ENCODE measurements at places on chromosomes 7 and 10.
A peak's percentile ranks its signal among the peaks of the same experiment; 100 is the strongest.

GRCh38 chr10:20912969-20913368, 15.9 kb upstream of the NEBL start:
- DNase-seq = no peak

DNA sequence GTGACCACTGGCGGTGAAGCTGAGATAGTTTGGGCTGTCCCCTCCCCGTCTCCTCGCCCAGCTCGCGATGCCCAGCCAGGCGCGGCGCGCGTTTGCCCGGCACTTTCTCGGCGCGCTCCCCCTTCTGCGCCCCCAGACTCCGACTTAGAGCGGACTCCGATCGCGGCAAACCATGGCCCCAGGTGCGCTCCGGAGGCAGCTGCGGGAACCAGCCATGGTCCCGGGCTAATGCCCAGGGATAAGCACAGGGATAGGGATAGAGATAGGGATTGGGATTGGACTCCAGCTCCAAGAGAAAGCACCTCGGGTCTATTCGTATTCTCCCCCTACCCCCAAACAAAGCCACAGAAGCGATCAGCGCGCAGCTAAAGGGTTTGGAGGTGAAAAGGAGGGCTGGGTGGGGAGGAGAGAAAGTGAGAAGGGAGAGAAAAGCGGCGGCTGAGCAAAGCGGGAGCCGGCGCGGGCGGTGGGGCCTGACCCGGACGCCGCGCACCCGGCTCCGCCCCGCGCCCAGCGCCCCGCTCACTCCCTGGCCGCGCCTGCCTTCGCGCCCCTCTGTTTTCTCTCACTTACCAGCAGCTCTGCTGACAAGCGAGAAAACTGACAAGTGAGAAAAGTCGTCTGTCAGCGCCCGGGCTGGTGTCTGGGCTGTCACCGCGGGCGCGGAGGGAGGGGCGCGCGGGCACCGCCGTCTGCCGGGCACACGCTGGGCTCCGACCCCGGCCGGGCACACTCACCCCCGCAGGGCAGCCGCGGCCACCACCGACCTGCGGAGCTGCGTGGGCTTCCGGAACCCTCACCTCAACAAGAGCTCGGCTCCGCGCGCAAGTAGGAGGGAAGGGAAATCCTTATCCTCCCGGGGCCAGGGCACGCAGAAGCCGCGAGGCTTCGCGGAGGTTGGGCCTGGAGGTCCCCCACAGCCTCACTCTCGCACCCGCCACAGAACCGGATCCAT, at the start of gene PDE1C:
TSS of gene PDE1C (minus strand) at position 2 of the 955 bp plus-strand sequence.
- DNase-seq = peak; percentile 11

GRCh38 chr10:132738454-132739224, 47.3 kb downstream of the NKX6-2 start:
- DNase-seq = no peak

DNA sequence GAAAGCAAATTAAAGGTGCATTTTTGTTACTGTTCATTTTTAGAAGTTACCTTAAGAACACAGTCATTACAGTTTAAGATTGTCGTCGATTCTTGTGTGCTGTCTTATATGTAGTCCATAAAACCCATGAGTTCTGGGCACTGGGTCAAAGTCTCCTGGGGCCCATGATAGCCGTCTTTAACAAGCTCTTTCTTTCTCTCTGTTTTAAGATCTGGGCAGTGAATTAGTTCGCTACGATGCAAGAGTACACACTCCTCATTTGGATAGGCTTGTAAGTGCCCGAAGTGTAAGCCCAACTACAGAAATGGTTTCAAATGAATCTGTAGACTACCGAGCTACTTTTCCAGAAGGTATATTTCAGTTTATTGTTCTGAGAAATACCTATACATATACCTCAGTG, 90.7 kb upstream of the CAPZA2 start:
- no peak for DNase-seq

DNA sequence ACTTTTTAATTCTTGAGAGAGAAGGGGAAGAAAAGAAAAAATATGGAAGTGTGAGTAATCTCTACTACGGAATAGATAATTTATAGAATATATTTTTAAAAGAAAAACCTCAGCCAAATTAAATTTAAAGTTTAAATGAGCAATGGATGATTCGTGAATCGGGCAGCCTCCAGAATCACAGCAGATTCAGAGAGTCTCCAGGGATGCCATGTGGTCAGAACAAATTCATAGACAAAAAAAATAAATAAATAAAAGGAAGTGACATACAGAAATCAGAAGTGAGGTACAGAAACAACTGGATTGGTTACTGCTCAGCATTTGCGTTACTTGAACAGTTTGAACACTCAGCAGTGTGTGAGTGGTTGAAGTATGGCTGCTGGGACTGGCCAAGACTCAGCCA, 53.0 kb downstream of the PHYHIPL start:
- no peak for DNase-seq

DNA sequence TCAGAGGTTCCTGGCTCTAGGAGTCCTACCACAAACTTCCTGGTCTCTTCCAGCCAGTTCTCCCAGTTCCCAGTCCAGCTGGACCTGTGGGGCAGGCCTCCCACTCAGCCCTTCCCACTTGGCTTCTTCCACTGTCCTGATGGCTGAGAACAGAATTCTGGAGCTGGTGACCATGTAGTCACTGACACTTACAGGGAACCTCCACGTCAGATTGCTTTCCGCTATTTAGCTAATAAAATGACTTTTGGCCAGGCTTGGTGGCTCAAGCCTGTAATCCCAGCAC, 63.5 kb upstream of the ZRANB1 start:
- no peak for DNase-seq

- no peak for DNase-seq
Observed at GRCh38 chr7:141461924-141462323, 89.3 kb upstream of the AGK start.

GRCh38 chr10:12364559-12364958, 15.2 kb downstream of the CAMK1D start:
- DNase-seq = no peak

DNA sequence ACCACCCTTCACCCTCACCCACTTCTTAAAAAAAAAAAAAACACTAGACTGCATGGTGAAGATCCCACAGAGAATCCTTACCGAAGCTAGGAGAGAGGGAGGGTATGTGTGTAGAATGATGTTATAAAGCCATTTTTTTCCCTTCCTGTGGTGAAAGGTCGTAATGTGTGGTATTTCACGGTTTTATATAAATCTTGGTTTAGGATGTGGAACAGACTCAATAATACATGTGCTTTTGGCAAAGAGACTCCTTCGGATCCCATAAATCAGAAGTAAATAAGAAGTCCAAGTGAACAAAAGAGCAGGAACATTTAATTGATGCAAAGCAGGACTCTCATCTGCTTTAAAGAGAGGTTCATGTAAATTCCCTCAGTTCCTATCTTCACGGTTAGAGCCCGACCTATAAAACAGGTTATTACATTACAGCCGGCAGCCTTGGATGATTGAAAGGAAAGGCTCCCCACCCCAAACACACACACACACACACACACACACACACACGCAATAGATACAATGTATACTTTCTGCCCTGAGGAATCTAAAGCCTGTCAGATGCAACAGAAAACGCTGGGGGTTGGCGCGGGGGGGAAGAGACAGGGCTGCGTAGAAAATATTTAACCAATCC, 8.8 kb downstream of the DLX5 start:
- DNase-seq = no peak

DNA sequence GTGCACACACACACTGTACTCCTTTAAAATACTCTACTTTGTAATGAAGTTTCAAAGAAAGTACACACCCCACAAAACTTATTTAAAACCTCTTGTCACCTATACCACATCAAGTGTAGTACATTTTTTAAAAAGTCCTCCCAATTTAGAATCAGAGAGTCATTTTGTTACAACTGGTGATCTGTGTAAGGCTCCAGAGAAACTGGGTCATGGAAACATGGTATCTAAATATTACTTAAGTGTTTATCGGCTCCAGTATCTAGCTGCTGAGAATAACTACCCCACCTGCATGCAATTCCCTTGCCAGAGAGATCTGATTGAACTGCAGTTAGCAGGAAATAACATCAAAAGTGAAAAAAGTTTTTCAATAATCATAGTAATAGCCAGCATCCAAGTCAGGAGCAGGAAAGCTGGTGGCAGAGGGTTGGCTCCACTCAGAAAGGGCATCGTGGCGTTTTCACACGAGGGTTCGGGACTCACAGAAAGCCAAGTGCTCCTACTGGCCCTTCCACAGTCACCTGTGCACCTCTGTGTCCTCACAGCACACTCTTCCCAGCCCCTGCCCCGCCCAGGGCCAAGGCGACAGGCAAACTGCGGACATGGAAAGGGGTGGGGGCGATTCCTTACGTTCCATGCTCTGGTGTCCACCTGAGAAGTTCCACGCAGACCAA, 6.5 kb downstream of the RGS10 start:
- no peak for DNase-seq

- no peak for DNase-seq
Observed at GRCh38 chr10:7046615-7047014, 364.2 kb downstream of the SFMBT2 start.

DNA sequence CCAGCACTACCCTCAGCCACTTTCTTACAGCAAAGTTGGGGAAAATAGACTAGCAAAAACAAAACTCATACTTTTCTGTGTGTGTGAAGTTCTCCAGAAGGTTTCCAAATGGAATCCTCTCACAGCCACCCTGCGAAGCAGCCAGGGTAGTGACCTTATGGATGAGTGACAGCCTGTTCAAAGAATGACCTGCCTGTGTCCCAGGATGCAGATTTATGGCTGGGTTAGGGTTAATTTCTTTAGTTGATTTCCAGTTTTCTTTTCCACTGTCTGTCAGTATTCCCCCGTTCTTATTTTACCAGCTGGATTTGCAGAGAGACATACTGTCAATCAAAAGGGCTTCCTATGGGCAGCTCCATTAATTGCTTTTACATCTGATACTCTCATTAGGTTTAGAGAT, 2.4 kb upstream of the SEMA4G start:
- DNase-seq = no peak

DNA sequence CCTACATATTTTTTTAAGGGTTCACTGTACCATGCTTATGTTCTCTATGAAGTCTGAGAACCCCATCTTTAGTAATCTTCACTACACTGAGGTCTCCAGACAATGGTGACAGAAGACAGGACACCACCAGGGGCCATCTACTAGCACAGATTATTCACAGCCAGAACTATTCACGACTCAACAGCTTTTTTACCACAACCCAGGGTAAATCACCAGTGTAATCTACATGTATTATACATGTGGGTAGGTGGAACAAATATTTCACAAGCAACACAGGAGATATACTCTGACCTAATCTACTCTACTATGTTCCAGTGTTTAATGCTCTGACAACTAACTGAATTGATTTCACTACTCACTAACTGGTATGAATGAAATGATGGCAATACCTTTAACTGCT, 136.1 kb downstream of the ELMO1 start:
- DNase-seq = no peak

DNA sequence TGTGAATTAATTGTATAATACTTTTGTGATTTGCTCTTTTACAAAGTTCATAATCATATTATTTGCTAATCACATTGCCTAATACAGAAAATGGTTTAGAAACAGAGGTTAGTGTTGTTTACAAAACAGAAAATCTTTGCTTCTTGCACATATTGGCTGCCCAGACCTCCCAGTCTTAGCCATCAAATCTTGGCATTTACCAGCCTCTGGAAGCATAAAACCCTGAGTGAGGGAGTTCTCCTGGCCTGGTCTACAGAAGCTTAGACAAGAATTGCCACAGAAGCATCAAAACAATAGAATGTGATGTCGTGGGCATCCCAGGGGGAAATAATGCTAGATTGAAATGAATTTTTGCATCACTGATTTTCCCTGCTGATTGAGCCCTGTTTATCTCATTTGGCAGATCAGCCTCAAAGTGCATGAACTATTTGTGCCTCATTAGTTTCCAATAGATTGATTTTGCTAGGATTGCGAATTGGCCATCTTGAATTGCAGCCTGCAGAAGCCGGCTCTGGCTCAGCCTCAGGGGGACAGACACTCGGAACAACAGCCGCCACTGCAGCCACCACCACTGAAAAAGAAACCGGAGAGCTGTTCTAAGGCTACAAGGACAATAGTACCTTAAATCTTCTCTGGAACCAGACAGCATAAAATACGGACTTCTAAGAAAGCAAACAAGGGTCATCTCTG, 11.1 kb upstream of the SORBS1 start:
- DNase-seq = no peak

GRCh38 chr7:54877683-54878082, 118.7 kb upstream of the SEC61G start:
- DNase-seq = no peak

GRCh38 chr10:74728225-74728624, 98.2 kb upstream of the KAT6B start:
- no peak for DNase-seq

GRCh38 chr7:81460250-81461045, 309.4 kb downstream of the HGF start:
- no peak for DNase-seq

- no peak for DNase-seq
Observed at GRCh38 chr10:86976362-86977056, 8.2 kb downstream of the ADIRF start.
